ENCODE measurements at places on chromosomes 5 and 9.

DNA sequence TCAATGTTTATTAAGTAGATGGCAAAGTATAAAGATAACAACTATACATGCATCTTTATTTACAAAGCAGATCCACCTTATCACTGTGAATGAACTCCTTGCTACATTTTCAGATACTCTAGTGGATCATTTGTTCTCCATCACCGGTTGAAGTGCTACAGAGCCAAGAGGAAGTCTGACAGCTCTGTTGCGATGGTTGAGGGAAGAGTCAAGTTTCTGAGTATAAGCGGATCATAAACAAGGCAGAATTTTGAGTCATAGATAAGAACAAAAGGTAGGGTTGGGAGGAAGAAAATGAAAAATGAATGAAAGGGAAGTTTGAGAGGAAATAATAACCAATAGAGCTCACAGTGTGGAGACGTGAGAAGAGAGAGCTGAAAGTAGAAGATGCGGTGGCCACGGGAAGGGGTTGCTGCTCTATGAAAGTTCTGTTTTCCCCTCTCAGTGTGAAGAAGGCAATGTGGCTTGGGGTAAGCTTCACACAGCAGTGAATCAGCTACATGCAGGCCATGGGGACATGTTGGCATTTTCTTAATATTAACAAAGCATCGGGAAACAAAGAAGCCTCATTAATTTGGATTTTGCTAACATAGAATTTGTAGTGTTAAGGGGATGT lies 30.8 kb upstream of the KCNN2 start:
- no peak for DNase-seq

GRCh38 chr9:124077915-124078572 lies 66.5 kb downstream of the LHX2 start:
- DNase-seq: no peak

DNA sequence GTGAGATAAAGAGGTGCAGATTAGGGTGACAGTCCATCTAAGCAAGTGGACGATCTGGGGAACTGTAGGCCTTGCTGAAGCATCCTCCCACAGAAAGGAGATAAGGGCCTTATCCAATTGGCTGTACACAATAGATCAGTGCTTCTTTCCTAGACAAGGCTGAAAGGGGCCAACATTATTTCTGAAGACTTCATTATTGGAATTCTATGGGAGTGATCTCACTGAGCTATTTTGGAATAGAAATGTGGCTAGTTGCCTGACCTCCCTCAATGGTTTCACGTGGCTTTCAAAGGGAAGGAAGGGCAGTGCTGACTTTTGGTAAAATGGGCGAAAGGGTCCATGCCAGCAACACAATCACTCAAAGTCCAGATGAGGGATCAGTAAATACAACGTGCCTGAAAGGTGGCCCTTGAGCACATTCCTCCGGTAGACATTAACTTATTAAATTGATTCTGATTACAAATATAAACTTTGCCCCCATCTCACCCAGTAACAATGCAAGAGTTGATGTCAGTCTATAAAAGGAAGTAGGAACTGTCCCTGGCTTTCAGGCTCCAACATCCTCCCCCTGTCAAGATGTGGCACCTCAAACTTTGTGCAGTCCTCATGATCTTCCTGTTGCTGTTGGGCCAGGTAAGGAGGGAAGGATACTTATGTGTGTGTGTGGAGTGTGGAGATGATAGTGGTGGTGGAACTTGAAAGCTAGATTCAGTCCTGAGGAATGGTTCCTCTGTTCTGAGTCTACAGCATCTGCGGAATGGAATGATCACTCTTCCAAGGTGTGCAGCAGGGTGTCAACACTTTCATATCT lies at the start of gene LEAP2:
Gene LEAP2, plus strand, starts transcription at position 550 of the 811 bp plus-strand sequence. Its CDS starts 27 bp downstream, at position 577.
- no peak for DNase-seq

DNA sequence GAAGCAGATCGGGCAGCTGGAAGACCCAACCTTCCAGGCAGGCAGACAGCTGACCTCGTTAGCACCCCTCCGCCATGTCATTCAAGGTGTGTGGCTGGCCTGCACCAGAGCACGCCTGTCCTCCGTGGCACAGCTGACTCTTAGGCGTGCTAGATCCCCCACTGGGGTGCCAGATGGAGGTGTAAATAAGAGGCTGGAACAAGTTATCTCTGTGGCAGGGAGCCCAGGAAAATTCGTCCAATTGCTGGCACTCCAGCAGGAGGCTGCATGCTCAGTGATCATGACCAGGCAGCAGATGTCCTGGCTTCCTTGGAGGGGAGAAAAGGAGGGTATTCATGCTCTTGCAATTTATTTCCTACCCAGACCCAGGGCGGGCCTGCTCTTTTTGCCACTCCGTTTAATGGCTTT lies 7.8 kb upstream of the ALDOB start:
- DNase-seq: no peak

- no peak for DNase-seq
Observed at GRCh38 chr9:83153030-83153429, 90.1 kb upstream of the RASEF start.

- no peak for DNase-seq
Observed at GRCh38 chr5:37859805-37860204, 20.0 kb upstream of the GDNF start.

GRCh38 chr5:138975098-138975847 lies 100.1 kb upstream of the LRRTM2 start:
- DNase-seq: peak; percentile 91

DNA sequence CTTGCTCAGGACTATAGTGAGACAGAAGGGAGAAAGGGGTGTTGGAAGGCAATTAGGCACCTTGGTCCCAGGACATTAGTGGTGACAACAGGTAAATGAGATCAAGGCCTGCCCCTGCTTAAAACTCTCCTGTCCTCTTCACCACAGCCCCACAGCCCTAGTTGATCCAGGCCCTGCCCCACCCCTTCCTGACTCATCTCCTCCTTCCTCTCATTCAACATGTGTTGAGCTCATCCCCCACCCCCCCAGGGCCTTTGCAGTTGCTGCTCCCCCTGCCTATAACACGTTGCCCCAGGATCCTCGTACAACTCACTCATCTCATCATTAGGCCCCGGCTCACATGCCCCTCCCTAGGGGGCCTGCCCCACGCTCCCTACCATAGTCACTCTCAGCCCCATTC lies 66.8 kb downstream of the TSPAN17 start:
- no peak for DNase-seq
